ENCODE measurements at places on chromosomes 4 and X.

GRCh38 chrX:13036896-13037295 lies 7.5 kb downstream of the FAM9C start:
- no peak for DNase-seq

DNA sequence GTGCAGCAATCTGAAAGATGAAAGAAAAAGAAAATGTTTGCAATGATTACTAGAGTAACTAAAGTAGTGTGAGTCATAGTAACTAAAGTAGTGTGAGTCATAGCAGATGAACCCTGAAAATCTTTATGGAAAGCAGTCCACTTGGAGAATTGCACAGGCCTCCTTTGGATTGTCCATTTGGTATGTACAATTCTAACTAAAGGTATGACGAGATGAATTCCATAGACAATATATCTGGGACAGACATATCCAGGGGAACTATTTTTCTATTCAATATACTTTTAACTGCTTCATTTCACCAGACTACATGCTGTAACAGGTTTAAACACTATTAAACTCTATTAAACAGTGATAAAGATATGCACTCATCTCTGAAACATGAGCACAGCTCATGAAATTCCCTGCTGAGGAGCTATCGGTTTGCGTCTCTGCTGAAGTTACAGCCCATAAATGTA lies 798.7 kb downstream of the PCDH7 start:
- DNase-seq: no peak

- DNase-seq: no peak
Measured at GRCh38 chr4:150176547-150176946, 98.3 kb downstream of the DCLK2 start.

DNA sequence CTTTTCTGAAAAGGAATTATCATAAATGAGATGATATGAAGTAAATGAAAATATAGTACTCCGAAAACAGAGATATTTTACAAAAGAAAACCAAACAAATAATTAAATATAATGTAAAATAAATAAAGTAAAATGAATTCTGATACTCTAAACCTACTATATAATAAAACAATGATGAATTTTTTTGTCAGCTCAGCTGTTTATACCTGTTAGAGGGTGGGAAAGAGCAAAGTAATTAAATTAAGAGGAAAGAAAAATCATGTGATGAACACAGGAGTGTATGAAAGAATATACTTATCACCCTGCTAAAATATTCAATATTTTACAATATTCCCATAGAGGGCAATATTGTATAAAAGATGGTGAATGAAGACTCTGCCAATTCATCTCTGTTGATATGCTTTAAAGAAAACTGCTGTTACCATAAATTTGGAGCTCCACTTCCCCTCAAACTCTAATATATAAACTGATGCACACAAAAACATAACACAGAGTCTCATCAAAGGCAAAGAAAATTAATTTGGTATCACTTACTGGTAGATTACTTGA lies 6.5 kb upstream of the NDST4 start:
- no peak for DNase-seq

GRCh38 chr4:112332398-112332797 lies 35.2 kb downstream of the ALPK1 start:
- DNase-seq: no peak

- DNase-seq: no peak
Measured at GRCh38 chrX:154751203-154751668, 359 bp upstream of the GAB3 start.

DNA sequence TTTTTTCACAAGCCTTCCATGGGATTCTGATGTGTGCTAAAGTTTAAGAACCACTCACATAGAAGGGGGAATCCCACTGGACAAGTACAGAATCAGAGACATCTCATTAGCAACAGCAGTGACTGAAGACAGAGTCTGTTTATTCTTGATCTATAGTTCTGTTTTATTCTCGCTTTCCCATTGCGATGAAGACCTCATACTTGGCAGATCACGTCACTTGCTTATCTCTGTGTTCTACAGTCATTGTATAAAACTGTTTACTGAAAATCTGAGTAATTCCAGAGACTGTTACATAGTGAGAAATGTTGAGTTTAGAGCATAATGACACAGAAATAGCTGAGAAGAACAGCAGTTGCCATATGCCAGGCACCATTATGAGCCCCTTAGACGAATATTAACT lies 185.5 kb downstream of the PTTG2 start:
- no peak for DNase-seq

GRCh38 chrX:143663755-143664154 lies 27.9 kb upstream of the SLITRK4 start:
- DNase-seq: no peak

DNA sequence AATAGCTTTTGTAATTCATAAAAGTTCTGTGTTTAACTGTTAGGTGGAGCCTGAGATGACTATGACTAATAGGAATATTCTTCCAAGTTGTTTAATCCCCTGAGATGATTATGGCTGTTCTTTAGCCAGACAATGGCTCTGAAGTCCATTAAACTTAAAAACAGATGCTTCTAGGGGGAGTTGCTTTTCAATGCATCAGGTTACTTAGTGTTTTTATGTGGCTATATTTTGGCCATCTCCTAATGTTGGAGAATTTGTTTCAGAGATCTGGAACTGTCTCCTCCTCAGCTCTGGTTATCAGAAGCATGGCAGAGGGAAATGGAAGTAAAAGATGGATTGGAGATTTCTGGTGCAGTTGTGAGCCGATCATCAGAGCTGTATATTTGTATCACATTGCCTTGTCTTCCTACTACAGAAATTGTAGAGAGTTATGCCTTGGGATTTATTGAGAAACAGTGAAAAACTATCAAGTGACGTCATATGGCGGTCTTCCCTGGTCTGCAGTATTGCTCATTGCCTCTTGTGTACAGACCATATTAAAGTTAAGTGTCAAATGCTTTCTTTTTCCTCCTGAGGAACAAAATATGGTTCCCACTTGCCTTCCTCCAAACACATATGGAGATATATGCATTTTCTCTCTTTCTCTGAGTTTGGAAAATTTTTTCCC lies 29.8 kb downstream of the SGMS2 start:
- DNase-seq: no peak

GRCh38 chrX:34578237-34578636 lies 78.8 kb downstream of the TMEM47 start:
- peak; percentile 41 for DNase-seq

DNA sequence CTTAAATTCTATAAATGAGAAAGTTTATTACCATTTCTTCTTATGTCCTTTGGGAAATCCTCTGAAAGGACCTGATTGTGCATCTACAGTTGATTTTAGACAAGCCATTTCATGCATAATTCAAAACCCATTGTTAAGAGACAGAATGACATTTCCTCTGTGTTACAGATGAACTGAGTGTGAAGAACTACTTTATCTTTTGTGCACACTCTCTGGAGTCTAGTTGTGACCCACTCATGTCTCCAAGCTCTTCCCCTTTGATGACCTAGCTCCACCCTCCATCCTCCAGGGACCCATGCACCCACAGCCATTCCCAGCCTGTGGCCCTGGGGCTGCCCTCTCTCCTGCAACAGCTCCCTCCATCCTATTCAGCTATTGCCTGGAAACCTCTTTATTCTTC lies 57.5 kb upstream of the BMPR1B start:
- DNase-seq: no peak

- DNase-seq: no peak
Measured at GRCh38 chr4:113601636-113602035, 159.9 kb downstream of the CAMK2D start.

GRCh38 chr4:6622744-6623143 lies 17.7 kb upstream of the MRFAP1 start:
- DNase-seq: no peak

Data from neural progenitor cell (in vitro differentiated cells).